ENCODE measurements at places on chromosomes 6 and 20. TPM values are rescaled to one million over a fixed set of nuclear protein-coding genes. Genes with fewer than 3 reads are reported as not detected.
A peak's percentile ranks its signal among the peaks of the same experiment; 100 is the strongest.

The DDO gene
- total RNA-seq, result 2.1 TPM

The PDE10A gene
- total RNA-seq, result 2.9 TPM

GRCh38 chr6:150999107-150999506, 133.6 kb downstream of the MTHFD1L start:
- peaks cover 7% of the 10 kb centered on the region for H3K4me1 ChIP-seq
- H3K4me3 ChIP-seq, result no peak overlapping the region
- H3K27ac ChIP-seq, result no peak overlapping the region
- H3K27me3 ChIP-seq, result no peaks in the 10 kb centered on the region

DNA sequence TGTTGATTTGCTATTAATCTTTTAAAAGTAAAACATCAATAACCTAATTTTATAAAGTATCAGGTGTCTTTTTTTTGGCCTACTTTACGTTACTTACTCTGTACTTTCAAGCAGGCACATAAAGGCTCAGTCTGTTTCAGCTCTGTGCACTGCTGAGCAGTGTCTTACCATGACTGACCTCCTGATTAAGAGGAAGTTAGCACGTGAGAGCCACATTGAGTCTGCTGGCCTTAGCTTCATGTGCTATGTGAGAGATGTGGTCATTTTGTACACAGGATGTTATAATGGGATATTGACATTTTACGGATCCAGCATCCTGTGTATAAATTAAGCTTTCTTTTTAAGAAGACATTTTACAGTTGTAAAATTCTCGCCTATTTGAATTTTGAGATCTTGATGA, 31.9 kb downstream of the ARID1B start:
- no peaks in the 10 kb centered on the region for H3K36me3 ChIP-seq
- no peaks in the 10 kb centered on the region for H3K27me3 ChIP-seq
- H3K27ac ChIP-seq, result no peak overlapping the region
- H3K4me1 ChIP-seq, result peaks cover 77% of the 10 kb centered on the region
- H3K4me3 ChIP-seq, result no peak overlapping the region

The CD83 gene
- 1.2 TPM for total RNA-seq

GRCh38 chr20:982754-983153, 19.4 kb downstream of the RSPO4 start:
- no peak for DNase-seq
- H3K36me3 ChIP-seq, result no peaks in the 10 kb centered on the region
- no peaks in the 10 kb centered on the region for H3K4me1 ChIP-seq
- H3K4me3 ChIP-seq, result no peak overlapping the region
- peaks cover 42% of the 10 kb centered on the region for H3K27me3 ChIP-seq

- peaks cover 19% of the 10 kb centered on the region for H3K4me1 ChIP-seq
- no peaks in the 10 kb centered on the region for H3K27me3 ChIP-seq
- no peak overlapping the region for H3K4me3 ChIP-seq
These were observed 153.1 kb downstream of the GMPR start for GRCh38 chr6:16391451-16391912.

DNA sequence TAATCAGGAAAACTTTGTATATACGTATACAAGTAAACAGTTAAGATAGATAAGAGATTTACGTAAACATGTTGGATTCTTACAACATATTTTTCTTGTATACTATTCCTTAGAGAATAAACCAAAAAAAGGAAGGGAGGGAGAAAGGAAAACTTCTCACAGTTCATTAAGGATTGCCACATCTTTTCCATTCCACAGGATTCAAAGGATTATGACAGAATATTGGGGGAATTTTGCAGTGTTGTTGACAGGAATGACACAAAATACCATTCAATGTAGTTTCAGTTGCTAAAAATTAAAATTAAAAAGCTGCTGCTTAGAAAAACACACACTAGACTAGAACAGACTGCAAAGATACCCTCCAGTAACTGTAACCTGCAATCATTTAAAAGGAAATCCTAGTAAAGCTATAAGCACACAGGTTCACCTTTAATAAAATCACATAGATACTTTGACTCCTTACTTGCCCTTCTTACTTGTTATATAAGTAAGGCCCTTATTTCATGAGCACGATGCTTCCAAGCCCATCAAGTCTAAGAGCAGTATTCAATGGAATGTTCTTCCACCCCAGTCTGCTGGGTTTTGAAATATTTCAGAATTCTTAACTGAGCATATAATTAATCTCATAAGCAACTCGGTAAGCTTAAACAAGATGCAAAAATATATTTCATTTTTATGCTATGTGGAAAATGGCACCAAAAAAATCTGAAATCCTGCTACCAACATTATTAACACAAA, 107.8 kb downstream of the SMLR1 start:
- no peaks in the 10 kb centered on the region for H3K36me3 ChIP-seq
- no peak overlapping the region for H3K4me3 ChIP-seq
- no peak for DNase-seq
- no peaks in the 10 kb centered on the region for H3K27me3 ChIP-seq
- peaks cover 24% of the 10 kb centered on the region for H3K4me1 ChIP-seq

DNA sequence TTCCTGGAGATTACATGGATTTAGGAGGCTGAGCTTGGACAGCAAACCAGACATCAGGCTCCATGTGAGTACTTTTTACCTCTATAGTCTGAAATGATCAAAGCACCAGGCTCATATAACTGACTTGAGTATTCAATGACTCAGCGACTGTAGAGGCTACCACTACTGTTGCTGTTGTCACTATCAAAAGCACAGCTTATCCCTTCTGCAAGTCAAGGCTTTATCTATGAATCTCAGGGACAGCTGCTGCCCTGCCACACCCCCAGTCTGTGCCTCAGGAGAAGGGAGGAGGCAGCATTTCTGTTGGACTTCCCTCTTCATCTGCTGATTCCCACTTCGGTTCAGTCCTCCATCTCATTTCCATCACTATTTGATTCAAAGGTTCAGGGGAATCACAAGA, 80.5 kb upstream of the CNR1 start:
- no peak for DNase-seq
- H3K4me3 ChIP-seq, result no peak overlapping the region
- no peak overlapping the region for H3K27ac ChIP-seq
- H3K27me3 ChIP-seq, result no peaks in the 10 kb centered on the region

The SAMHD1 gene
- 639 TPM for total RNA-seq

The C6orf47 gene
- total RNA-seq, result 39.6 TPM

The SLC17A1 gene
- not detected for total RNA-seq

DNA sequence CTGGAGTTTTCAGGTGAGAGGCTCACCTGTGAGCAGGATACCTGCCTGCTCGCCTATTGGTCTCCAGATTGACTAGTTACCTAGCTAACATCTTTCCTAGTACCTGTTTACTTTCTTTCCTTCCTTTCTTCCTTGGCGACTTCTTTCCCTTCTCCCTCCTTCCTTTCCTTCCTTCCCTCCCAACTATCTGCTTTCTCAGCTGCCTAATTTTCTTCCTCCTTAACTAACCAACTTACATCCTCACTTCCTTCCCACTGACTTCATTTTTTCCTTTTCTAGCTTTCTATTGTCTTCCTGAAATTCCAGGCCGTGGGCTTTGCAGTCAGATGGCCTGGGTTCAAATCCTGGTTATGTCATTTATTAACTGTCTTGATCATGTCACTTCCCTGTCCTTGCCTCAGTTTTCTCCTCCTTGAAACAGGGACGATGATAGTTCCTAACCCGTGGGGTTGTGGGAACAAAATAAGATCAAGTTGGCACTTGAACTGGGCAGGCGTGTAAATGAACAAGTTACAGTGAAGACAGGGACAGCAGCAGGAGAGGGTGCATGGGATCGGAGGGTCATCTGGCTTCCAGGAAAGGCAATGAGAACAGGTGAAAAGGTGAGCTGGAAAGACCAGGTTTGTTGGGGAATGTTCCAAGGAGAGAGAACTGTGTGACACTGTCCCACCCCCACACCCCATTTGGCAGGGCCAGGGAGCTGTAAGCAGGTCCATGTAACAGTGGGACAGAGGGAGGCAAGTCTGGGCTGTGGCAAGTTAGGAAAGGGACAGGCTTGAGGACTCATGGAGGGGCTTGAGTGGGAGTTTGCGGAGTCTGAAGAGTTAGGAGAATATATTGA, 540 bp downstream of the SGK2 start:
- no peaks in the 10 kb centered on the region for H3K36me3 ChIP-seq
- no peak overlapping the region for H3K27ac ChIP-seq
- no peaks in the 10 kb centered on the region for H3K4me1 ChIP-seq
- H3K4me3 ChIP-seq, result no peak overlapping the region
- DNase-seq, result no peak
- no peaks in the 10 kb centered on the region for H3K27me3 ChIP-seq

The LRRC1 gene
- total RNA-seq, result 10.4 TPM

DNA sequence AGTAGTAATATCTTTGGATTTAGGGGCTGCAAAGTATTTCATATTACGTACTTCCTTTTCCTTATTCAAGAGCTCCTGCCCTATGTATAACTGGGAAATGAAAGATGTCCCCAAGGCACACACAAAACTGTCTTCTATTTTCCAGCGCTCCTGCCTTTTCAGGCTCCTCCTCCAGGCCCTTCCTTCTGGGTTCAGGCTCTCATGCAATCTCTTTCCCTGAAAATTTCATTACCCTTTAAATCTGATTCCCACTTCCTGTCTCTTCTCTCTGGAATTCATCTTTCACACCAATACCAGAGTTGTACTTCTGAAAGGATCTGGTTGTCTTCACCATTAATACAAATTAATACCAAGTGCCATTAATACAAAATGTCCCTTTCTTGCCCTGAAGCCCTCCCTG, 181.6 kb downstream of the UTRN start:
- no peak overlapping the region for H3K27ac ChIP-seq
- no peaks in the 10 kb centered on the region for H3K27me3 ChIP-seq
- no peak for DNase-seq
- H3K36me3 ChIP-seq, result peaks cover 5% of the 10 kb centered on the region

DNA sequence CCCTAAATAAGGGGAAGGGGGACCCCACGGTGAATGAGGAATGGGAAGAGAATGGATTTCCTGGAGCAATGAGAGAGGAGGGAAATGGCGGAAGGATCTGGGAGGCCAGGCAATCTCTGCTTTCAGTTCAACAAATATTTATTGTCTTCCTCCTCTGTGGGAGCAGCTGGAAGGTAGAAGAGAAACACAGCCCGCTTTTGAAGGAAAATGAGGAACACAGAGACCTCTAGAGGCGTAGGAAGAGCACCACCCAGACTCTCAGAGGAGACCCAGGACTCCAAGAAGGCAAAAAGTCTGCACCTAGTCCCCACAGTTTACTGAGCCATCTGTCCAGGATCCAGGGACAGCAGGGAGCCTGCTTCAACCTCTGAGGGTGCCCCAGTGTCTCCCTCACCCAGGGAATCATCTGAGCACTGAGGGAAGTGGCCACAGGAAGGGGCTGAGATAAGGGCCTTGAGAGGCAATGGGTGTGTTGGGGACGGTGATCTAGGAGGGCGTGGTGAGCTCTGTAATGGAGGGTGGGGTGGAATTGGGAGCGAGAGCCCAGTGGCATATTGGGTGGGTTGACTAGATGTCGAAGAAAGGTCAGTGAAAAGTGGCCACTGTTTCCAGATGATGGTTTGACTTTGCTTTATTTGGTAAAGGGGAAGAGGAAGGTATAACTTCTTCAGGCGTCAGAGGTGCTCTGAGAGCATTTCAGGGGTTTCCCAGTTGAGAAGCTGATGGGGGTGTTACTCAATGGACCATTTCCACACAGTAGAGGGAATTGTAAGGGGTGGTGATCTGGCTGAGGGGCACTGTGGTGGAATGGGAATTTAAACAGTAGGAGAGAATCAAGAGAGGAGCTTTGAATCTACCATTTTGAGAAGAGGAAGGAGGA, 610 bp downstream of the PSORS1C1 start:
- DNase-seq, result no peak
- H3K4me1 ChIP-seq, result peaks cover 46% of the 10 kb centered on the region
- H3K27me3 ChIP-seq, result no peaks in the 10 kb centered on the region
- no peaks in the 10 kb centered on the region for H3K36me3 ChIP-seq
- H3K27ac ChIP-seq, result peak overlapping the region; percentile 68
- H3K4me3 ChIP-seq, result peak overlapping the region; percentile 51

- DNase-seq, result no peak
- H3K4me1 ChIP-seq, result peaks cover 3% of the 10 kb centered on the region
- no peaks in the 10 kb centered on the region for H3K36me3 ChIP-seq
- H3K27ac ChIP-seq, result no peak overlapping the region
- H3K27me3 ChIP-seq, result no peaks in the 10 kb centered on the region
These were observed 61.2 kb upstream of the SGK1 start for GRCh38 chr6:134379076-134379475.

- no peak overlapping the region for H3K27ac ChIP-seq
- DNase-seq, result no peak
- H3K4me3 ChIP-seq, result no peak overlapping the region
- H3K4me1 ChIP-seq, result no peaks in the 10 kb centered on the region
- no peaks in the 10 kb centered on the region for H3K27me3 ChIP-seq
These were observed 161.1 kb downstream of the SCP2D1 start for GRCh38 chr20:18974660-18975059.

DNA sequence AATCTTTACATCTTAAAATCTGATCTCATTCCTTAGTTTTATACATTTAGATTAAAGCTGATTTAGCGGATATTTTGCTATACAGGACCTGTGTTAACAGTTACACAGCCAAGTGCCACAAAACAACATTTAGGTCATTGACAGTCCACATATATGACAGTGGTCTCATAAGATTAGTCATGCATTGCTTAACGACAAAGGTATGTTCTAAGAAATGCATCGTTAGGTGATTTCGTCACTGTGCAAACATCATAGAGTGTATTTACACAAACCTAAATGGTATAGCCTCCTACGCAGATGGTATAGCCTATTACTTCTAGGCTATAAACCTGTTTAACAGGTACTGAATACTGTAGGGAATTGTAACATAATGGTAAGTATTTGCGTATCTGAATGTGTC, 21.6 kb downstream of the ADGRG6 start:
- H3K4me3 ChIP-seq, result no peak overlapping the region
- no peaks in the 10 kb centered on the region for H3K4me1 ChIP-seq
- no peaks in the 10 kb centered on the region for H3K36me3 ChIP-seq
- H3K27ac ChIP-seq, result no peak overlapping the region
- DNase-seq, result no peak

The PTGIS gene
- total RNA-seq, result 135 TPM

The ME1 gene
- total RNA-seq, result 25.7 TPM

The MLN gene
- not detected for total RNA-seq

The MAPK13 gene
- 5.0 TPM for total RNA-seq

GRCh38 chr20:6006603-6006949, 47.3 kb downstream of the LRRN4 start:
- H3K27ac ChIP-seq, result peak overlapping the region; percentile 95
- no peak for DNase-seq
- no peaks in the 10 kb centered on the region for H3K27me3 ChIP-seq
- peaks cover 21% of the 10 kb centered on the region for H3K4me1 ChIP-seq

- H3K27ac ChIP-seq, result no peak overlapping the region
- H3K4me1 ChIP-seq, result no peaks in the 10 kb centered on the region
- no peak overlapping the region for H3K4me3 ChIP-seq
- DNase-seq, result no peak
These were observed 31.5 kb downstream of the ZFP64 start for GRCh38 chr20:52160049-52160570.

DNA sequence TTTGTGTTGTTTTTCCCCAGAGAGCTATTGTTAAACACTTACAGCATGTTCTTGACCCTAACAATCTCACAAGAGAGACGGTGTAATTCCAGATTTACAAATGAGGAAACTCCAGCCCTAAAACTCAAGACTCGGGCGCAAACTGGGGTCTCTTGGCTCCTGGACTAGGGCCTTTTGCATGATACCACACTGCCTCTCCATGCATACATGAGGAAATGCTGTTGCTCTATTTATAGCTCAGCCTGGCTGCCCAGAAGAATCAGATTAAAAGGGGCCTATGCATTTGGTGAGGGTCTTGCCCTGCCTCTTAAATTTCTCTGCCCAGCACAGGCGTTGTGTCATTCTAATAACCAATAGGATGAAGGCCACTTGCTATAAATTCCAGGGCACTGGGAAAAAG, 30.5 kb upstream of the SNRPB2 start:
- no peak overlapping the region for H3K4me3 ChIP-seq
- H3K4me1 ChIP-seq, result no peaks in the 10 kb centered on the region
- H3K36me3 ChIP-seq, result no peaks in the 10 kb centered on the region
- H3K27ac ChIP-seq, result no peak overlapping the region
- DNase-seq, result no peak
- H3K27me3 ChIP-seq, result no peaks in the 10 kb centered on the region

- H3K4me1 ChIP-seq, result no peaks in the 10 kb centered on the region
- no peak for DNase-seq
- H3K36me3 ChIP-seq, result no peaks in the 10 kb centered on the region
These were observed 6.9 kb upstream of the PHACTR1 start for GRCh38 chr6:12709556-12710232.

All from esophagus muscularis mucosa (tissue), 4 donors.